EL (cell line): ENCODE measurements at places on chromosomes 13 and 19.

- no peak for DNase-seq
These were observed 338.2 kb downstream of the UQCRFS1 start for GRCh38 chr19:28874742-28875141.

- DNase-seq: no peak
These were observed 684.7 kb upstream of the SLITRK5 start for GRCh38 chr13:86986448-86986847.

DNA sequence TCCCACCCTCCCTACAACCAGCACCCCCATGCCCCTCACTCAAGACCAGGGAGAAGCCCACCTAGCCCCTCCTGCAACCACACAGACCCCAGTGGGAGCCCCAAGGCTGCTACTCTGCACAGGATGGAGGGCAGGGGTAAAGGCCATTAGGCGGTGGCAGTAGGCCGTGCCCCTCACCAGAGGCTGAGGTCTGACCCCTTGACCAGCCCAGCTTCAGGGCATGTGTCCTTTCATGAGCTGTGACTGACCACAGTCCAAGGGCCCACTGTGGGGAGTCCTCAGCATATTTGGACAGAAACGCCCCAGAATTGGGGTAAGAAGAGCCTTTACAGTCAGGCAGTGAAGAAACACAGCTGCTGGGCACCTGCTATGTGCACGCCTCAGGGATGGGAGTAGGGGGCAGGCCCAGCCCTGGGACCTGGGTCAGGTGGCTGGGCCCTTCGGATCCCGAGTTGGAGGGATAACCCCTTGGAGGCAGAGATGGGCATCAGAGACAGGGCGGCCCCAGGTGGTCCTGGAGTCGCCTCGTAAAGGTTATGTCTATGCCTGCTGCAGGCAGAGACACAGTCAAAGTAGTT is 1.7 kb upstream of the RPS5 start:
- no peak for DNase-seq

DNA sequence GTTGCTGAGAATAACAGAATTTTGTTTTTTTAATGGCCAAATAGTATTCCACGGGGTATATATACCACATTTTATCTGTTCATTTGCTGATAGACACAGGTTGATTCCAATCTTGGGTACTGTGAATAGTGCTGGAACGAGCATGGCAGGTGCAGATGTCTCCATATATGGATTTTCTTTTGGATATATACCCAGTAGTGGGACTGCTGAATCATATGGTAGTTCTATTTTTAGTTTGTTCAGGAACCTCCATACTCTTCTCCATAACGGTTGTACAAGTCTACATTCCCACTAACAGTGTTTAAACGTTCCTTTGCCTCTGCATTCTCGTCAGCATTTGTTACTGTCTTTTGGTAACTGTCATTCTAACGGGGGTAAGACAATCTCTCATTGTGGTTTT is 17.3 kb downstream of the ANKRD10 start:
- DNase-seq: no peak
